ENCODE measurements at places on chromosomes 5 and 9.

- H3K27me3 ChIP-seq: no peaks in the 10 kb centered on the region
- DNase-seq: no peak
- no peak overlapping the region for H3K4me3 ChIP-seq
- no peaks in the 10 kb centered on the region for H3K4me1 ChIP-seq
- H3K36me3 ChIP-seq: no peaks in the 10 kb centered on the region
- no peak overlapping the region for H3K27ac ChIP-seq
These were observed 286.3 kb downstream of the NNT start for GRCh38 chr5:43889233-43889632.

GRCh38 chr9:21668516-21668915, 133.9 kb upstream of the MTAP start:
- H3K27ac ChIP-seq: no peak overlapping the region
- H3K27me3 ChIP-seq: peaks cover 4% of the 10 kb centered on the region
- H3K4me1 ChIP-seq: no peaks in the 10 kb centered on the region

DNA sequence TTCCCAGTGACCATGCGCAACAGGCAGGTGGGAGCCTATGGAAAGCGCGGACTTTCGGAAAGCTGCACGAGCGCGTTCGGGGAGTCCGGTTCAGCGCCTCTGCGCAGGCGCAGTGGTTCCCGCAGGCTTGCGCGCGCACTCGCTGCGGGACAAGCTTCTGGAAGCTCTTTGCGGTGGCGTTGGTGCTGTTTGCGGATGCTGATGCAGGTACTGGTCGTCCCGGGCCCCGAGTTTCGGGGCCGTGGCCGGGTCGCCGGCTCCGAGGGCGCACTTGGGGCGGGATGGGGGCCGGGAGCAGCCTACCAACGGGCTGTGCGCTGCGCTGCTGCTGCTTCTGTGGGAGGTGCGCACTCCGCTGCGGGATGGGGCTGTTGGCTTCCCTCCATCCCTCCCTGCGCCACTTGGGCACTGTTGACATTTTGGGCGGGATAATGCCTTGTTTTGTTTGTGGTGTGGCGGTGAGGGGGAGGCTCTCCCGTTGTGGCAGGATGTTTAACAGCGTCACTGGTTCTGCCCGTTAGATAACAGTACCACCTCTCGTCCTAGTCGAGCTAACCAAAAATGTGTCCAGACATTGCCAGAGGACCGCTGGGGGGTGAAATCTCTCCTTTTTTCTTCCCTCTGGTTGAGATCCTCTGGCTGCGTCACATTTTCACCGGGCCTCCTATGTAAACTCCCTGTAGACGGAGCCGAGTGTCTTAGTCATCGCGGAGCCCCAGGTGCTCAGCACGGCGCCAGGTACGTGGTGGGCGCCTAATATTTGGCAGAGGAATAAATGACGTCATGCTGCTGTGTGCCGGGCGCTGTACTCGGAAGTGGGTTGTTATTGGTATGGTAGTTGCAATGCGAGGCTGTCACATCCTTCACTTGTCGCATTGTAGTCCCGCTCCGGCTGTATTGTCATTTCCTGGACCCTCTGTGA, at the start of gene ZNF483:
Gene ZNF483 (plus strand): TSS at position 124 of the 922 bp plus-strand sequence. CDS start 2,217 bp downstream, outside the sequence.
- peaks cover 12% of the 10 kb centered on the region for H3K36me3 ChIP-seq
- peak within 1 kb of the TSS; percentile 88 for H3K4me3 ChIP-seq
- H3K27me3 ChIP-seq: peaks cover 5% of the 10 kb centered on the region
- DNase-seq: peak; percentile 61

DNA sequence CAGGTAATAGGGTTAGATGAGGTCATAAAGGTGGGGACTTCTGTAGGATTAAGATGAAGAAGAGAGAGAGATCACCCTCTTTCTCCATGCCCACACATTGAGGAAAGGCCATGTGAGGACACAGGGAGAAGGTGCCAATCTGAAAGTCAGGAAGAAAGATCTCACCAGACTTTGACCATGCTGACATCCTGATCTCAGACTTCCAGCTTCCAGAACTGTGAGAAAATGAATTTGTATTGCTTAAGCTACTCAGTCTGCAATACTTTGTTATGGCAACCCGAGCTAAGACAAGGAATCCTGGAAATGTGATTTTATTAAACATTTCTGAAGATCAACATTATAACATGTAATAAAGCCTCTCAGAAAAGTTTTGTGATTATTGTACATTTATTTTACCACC, 3.5 kb upstream of the CSNK1G3 start:
- no peak for DNase-seq
- H3K4me3 ChIP-seq: no peak overlapping the region
- peaks cover 7% of the 10 kb centered on the region for H3K27me3 ChIP-seq
- H3K27ac ChIP-seq: no peak overlapping the region
- no peaks in the 10 kb centered on the region for H3K36me3 ChIP-seq
- peaks cover 6% of the 10 kb centered on the region for H3K4me1 ChIP-seq

GRCh38 chr9:118362123-118362522, 657.9 kb downstream of the TLR4 start:
- no peak overlapping the region for H3K27ac ChIP-seq
- no peaks in the 10 kb centered on the region for H3K36me3 ChIP-seq
- H3K4me1 ChIP-seq: no peaks in the 10 kb centered on the region
- DNase-seq: no peak

DNA sequence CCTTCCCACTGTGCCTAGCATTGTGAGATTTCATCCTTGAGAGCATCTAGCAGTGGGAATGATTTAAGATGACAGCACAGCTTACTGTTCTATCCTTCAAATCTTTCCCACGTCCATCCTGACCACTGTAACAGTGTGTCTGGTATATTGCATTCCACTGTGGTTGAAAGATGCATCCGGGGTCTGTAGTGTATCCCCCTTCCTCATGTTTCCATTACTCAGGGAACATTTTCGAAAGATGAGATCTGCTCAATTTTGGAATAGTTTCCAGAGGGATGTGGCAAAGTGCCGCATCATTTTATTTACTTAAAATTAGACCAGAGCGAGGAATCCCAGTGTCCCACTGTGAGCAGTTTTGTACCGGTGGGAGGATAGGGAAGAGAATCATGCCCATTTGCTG, 407.1 kb upstream of the PAPPA start:
- H3K27ac ChIP-seq: no peak overlapping the region
- H3K4me3 ChIP-seq: no peak overlapping the region
- H3K27me3 ChIP-seq: peaks cover 1% of the 10 kb centered on the region
- DNase-seq: no peak
- H3K36me3 ChIP-seq: no peaks in the 10 kb centered on the region
- no peaks in the 10 kb centered on the region for H3K4me1 ChIP-seq

DNA sequence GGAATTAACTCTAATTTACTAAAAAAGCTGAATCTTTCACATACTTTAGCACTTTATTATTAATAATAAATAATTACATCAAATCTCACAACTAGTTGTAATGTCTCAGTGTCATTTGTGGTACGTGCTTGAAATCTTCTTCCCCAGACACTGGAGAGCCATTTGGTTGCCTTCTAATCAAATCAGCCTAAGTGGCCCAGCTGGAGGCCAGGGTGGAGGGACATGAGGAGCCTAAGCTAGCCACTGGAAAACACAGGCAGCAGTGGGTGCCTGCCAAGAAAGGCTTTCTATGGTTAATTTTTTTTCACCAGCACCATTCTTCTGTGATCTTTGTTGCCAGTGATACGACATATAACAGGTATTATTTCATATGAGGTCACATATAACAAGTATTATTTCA, 117.0 kb downstream of the ERCC6L2 start:
- no peaks in the 10 kb centered on the region for H3K27me3 ChIP-seq
- H3K36me3 ChIP-seq: peaks cover 26% of the 10 kb centered on the region
- H3K4me1 ChIP-seq: no peaks in the 10 kb centered on the region
- no peak for DNase-seq
- H3K4me3 ChIP-seq: no peak overlapping the region

GRCh38 chr5:79842991-79843390, 148.1 kb downstream of the MTX3 start:
- peaks cover 11% of the 10 kb centered on the region for H3K27me3 ChIP-seq
- H3K4me1 ChIP-seq: no peaks in the 10 kb centered on the region
- H3K36me3 ChIP-seq: no peaks in the 10 kb centered on the region
- DNase-seq: no peak

GRCh38 chr9:127176631-127177030, 54.2 kb upstream of the ANGPTL2 start:
- no peak overlapping the region for H3K4me3 ChIP-seq
- H3K27me3 ChIP-seq: no peaks in the 10 kb centered on the region
- no peaks in the 10 kb centered on the region for H3K4me1 ChIP-seq
- H3K36me3 ChIP-seq: peaks cover 21% of the 10 kb centered on the region
- H3K27ac ChIP-seq: no peak overlapping the region

DNA sequence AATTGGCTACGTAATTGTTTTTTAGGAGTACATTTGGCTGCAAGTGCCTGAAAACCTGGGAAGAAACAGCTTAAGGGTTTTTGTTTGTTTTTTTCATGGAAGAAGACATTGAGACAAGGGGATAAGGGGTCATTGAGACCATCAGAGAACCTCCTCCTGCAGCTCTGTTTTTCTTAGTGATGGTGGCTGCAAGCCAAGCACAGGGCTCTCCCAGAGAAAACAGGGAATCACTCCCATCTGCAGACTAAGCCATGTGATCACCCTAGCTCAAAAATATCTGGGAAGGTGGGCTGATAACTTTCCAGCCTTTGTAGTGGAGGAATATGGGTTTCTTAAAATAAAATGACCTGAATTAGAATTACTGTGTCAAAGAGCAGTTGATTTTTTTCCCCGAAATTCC, 25.1 kb downstream of the PALM2AKAP2 start:
- DNase-seq: no peak
- H3K4me3 ChIP-seq: no peak overlapping the region
- H3K36me3 ChIP-seq: peaks cover 4% of the 10 kb centered on the region
- H3K4me1 ChIP-seq: no peaks in the 10 kb centered on the region

- no peak overlapping the region for H3K27ac ChIP-seq
- no peak for DNase-seq
- H3K27me3 ChIP-seq: no peaks in the 10 kb centered on the region
These were observed 3.5 kb upstream of the BASP1 start for GRCh38 chr5:17213938-17214337.

DNA sequence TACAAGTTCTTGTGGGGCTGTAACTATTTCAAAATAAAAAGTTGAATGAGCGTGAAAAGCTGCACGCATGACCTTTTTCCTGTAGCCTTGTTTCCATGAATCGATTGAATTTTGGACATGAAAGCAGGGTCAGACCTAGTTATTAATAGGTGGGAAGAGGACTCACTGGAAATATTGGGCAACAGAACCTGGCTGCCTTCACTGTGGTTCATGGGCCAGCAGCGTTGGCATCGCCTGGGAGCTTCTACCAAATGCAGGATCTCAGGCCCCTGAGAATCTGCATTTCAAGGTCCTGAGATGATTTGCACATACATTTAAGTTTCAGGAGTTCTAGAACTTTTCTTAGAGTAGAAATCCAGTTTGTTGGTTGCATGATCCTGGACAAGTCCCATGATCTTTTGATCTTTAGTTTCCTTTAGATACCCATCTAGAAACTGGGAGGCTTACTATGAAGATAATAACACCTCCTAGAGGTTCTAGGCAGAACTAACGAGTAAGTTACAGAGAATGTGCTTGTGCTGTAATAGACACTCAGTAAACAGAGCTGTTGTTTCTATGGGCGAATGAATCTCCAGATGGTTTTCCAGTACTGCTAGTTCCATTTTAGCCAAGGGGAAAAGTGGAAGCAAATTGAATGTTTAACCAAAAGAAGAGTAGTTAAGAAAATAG, 12.4 kb downstream of the ANKRD33B start:
- no peaks in the 10 kb centered on the region for H3K27me3 ChIP-seq
- DNase-seq: no peak
- H3K4me1 ChIP-seq: peaks cover 57% of the 10 kb centered on the region
- peak overlapping the region; percentile 49 for H3K27ac ChIP-seq
- no peak overlapping the region for H3K4me3 ChIP-seq
- H3K36me3 ChIP-seq: peaks cover 9% of the 10 kb centered on the region

DNA sequence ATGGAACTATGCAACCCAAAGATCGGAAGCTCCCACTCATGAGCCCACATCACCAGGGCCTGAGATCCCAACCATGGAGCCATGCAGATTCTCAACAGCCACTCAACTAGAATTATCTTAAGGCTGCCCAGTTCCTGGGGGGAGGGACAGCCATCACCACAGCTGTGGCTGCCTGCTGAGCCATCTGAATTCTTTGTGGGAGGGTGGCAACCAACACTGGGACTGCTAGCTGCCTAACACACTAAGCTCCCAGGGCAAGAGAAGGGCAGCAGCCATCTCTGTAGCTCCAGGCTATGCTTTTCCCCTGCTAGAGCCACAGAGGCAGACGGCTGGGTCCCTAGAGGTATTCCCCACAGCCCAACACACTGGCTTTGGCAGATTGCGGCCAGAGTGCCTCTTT, 251.3 kb upstream of the GRAMD2B start:
- H3K27me3 ChIP-seq: peaks cover 2% of the 10 kb centered on the region
- H3K36me3 ChIP-seq: no peaks in the 10 kb centered on the region
- no peak for DNase-seq

GRCh38 chr9:134466869-134467616, 140.8 kb downstream of the RXRA start:
- no peak overlapping the region for H3K4me3 ChIP-seq
- no peak for DNase-seq
- peaks cover 7% of the 10 kb centered on the region for H3K27me3 ChIP-seq
- no peaks in the 10 kb centered on the region for H3K36me3 ChIP-seq

DNA sequence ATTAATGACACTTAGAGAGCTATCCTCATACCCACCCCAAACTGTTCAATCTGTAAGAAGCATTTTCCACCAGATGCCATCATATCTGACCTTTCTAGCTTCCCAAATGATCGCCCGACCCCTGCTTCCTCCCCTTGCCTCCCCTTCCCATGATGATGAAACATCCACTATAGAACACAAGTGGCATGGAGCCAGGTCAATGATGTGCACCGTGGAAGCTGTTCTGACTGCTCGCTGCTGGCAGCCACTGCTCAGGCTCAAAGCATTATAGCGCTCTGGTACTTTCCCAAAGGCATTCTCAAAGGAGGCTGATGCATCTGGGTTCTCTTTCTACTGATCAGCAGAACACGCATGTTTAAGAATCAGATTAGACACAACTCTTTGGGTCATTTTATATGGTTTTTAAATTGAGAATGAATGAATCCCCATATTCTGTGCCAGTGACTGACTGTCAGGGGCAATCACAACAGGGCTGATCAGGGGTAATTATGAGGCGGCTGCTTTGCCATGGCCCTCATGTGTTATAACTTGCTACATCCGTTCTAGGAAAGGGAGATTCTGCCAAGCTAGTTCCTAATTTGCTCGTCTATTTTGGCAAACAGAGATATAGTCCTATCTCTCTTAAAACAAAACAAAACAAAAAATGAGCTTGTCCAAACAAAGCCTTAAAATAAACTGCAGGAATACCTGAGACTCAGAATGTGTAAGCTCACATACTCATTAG, 343.7 kb downstream of the ENC1 start:
- no peaks in the 10 kb centered on the region for H3K36me3 ChIP-seq
- H3K4me3 ChIP-seq: no peak overlapping the region
- no peak for DNase-seq
- no peaks in the 10 kb centered on the region for H3K4me1 ChIP-seq
- peaks cover 2% of the 10 kb centered on the region for H3K27me3 ChIP-seq
- no peak overlapping the region for H3K27ac ChIP-seq
